ENCODE measurements at places on chromosomes 2 and 18. TPM values are rescaled to one million over a fixed set of nuclear protein-coding genes. Genes with fewer than 3 reads are reported as not detected.

The IL36RN gene
- not detected for total RNA-seq

The SNED1 gene
- total RNA-seq, result 2.9 TPM

DNA sequence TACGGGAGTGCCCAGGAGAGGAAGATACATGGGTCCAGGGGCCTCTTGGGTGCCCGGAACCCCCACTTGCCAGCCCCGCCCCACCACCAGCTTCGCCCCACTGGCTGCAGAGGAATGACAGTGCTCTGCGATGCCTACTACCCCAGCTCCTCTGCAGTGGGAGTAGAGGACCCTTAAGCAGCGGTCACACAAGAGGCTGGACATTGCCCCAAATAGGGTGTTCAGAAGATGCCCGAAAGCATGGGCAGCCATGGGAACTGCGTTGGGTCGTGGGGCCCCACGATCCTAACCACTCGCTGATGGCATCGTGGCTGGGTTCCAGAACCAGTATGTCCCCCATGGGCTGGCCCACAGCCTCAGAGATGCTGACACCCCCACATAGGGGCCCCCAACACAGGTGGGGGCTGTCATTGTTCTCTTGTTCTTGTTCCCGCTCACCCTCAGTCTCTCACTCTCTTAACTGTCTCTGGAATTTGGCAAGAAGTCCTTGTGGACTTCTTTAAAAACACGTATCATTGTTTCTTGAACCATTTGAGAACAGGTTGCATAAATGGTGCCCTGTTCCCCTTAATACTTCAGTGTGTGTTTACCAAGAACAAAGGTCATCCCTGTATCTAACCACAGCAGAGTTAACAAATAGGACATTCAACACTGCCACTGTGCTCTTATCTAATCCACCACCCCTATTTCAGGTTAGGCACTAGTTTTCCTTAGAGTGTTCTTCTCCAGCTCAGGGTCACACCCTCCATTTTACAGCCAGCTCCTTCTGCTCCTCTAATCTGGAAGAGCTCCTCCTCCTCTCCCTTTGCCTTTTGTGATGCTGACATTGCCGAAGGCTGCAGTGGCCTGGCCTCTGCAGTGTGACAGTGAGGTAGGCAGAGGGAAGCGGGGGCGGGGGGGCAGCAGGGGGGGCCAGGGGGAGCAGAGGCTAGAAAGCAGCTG, 76.3 kb downstream of the STPG4 start:
- DNase-seq, result no peak

GRCh38 chr18:59938676-59939075, 38.9 kb downstream of the PMAIP1 start:
- DNase-seq, result no peak

DNA sequence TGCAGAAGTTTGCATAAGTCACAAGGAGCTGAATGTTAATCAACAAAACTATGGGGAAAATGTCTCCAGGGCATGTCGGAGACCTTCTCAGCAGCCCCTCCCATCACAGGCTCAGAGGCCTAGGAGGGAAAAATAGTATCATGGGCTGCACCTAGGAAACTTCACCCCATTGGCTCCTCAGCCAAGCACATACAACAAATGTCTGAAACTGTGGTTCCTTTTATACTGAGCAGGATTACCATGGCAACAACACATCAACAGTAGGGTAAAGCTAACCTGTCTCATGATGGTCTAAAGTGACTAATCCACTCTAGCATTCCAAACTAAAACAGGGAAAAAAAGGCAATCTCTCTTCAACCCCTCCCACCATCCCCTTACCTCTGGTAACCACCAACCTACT, 3.2 kb upstream of the NEMP2 start:
- no peak for DNase-seq
